ENCODE measurements at places on chromosomes 2 and 18. TPM values are rescaled to one million over a fixed set of nuclear protein-coding genes. Genes with fewer than 3 reads are reported as not detected.
A peak's percentile ranks its signal among the peaks of the same experiment; 100 is the strongest.

DNA sequence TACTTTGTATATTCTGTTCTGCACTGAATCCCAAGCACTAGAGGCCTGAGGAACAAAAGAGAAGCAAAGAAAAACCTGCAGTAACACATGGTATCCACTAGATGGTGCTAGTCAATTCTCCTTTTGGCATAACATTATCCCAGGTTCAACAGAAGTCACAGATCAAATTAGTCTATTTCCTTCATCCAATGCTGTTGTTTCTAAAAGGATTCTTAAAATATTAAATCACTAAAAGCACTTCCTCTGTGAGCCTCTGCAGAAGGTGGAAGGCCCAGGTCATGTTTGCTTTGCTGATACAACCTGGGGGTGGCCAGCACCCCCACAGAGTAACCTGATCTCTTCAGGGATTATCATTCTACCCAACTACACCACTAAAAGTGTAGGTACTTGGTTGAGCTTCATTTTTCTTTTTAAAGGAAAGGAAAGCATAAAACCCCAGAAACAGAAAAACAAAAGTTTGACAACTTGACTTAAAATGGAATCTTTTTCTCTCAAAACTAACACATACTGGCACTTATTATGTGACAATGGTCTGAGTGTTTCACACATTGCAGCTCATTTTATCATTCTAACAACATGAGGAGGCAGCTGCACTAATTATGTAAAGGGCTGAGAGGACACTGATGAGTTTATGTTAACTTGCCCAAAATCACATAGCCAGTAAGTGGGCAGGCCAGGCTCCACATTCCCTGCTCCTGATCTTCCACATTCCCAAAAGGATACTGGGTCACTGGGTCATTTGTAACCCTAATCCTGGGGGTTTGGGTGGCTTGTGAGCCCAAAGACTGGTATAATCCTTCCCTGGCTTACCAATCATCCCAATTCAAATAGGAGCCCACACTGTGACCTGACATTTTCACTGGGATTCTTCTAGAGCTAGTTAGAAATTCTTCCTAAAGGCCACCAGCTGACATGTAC lies 66.8 kb upstream of the DNER start:
- DNase-seq: no peak

DNA sequence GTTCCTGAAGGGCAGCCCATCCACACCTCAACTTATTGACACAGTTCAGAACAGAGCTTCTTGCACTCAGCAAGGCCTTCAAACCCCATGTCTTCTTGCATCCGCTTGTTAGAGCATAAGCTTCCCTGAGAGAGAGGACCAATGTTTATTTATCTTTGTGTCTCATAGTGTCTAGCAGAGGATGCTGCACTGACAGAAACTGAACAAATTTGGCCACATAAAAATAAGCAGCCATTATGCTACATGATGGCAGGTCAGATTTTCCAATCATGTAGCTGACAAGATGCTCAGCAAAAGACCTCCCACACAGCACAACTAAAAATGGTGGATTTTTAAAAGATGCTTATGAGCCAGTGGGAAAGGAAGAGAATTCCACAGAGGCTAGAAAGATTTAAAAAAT lies 38.1 kb upstream of the SIGLEC15 start:
- DNase-seq: no peak

DNA sequence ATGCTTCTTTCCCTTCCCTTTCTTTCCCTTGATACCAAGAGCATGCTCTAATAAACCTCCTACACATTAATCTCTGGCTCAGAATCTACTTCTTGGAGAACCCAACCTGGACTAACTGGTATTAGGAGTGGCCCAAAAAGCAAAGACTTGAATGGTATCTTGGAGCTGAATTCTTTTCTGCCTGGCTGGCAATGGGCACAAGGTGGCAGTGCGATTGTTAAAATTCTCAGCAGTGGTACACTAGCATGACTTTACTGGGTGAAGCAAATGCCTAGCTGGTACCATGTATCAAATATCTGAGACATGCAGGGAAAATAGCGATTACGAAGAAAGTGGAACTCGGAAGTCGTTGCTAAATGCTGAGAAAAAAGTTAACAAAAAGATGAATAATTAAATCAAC lies 376.1 kb downstream of the XIRP2 start:
- no peak for DNase-seq

- no peak for DNase-seq
Observed at GRCh38 chr2:193895226-193895625, 1700.5 kb upstream of the TMEFF2 start.

DNA sequence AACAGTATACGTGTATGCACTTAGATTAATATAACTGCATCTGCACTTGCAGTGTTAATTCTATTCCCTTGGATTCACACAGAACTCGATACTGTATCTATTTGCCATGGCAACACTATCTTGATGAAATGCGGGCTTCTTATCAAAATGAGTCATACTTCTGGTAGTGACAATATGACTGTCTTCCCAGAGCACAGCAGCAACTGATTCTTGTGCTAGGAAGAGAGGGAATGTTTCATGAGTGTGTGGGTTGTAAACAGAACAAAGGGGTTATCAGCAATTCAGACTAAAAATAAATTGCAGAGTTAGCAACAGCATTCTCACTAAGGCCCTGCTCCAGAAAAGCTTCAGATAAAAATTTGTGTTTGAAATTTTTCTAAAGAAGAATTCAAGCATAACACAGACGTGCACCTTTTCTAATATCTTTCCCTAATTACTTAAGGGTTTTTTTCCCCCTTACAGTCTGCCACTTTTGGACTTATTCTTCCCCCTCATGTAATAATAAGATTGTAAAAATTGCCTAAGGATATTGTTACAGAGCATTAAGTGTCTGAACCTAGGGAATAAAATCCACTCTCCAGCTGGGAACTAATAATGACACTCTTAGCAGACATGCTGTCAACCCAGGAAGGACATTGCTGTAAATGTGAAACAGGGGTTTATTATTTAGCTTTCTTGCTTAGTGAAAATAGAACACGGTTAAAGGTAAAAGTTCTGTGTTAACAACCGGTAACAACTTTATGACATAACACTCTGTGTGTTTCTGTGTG lies 99.9 kb upstream of the SLC38A11 start:
- DNase-seq: no peak

- DNase-seq: no peak
Observed at GRCh38 chr2:163364736-163365135, 371.1 kb downstream of the FIGN start.

GRCh38 chr2:145906354-145906753 lies 1386.4 kb upstream of the ZEB2 start:
- peak; percentile 25 for DNase-seq

GRCh38 chr18:9474108-9474982 lies 968 bp upstream of the RALBP1 start:
- DNase-seq: peak; percentile 48

DNA sequence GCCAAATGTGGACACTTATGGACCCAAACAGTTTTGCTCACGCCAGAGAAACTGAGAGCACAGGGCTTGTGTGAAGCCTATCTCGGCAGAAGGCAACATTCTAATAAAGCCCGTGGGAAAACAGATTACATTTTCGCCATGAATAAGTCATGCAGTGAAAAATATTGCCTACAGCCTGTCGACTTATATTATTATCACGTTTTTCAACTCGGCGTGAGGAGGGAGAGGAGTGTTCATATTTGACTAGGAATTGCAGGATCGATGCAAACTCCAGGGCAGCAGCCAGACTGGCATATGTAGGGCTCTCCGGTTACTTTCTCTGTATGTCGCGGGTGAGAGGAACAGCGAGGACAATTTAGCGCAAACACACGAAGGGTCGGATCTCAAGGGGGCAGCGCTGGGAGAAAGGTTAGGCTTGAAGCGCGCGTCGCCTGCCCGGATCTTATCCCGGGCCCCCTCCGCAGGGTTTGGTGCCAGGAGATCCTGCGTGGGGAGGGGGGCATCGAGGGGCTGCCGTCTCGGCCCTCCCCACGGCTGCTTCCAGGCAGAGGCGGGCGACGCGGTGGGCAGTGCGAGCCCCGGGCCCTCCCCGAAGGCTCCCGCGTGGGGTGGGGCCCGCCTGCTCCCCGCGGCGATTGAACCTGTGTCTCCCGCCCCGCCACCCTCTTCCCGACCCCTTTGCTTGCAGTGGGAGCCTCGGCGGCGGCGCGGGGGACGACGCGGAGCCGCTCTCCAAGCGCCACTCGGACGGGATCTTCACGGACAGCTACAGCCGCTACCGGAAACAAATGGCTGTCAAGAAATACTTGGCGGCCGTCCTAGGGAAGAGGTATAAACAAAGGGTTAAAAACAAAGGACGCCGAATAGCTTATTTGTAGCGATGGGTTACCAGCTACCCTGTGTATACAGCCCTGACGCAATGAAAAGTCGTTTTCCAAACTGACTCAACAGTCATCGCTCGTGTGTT lies 4.4 kb downstream of the ADCYAP1 start:
- no peak for DNase-seq

DNA sequence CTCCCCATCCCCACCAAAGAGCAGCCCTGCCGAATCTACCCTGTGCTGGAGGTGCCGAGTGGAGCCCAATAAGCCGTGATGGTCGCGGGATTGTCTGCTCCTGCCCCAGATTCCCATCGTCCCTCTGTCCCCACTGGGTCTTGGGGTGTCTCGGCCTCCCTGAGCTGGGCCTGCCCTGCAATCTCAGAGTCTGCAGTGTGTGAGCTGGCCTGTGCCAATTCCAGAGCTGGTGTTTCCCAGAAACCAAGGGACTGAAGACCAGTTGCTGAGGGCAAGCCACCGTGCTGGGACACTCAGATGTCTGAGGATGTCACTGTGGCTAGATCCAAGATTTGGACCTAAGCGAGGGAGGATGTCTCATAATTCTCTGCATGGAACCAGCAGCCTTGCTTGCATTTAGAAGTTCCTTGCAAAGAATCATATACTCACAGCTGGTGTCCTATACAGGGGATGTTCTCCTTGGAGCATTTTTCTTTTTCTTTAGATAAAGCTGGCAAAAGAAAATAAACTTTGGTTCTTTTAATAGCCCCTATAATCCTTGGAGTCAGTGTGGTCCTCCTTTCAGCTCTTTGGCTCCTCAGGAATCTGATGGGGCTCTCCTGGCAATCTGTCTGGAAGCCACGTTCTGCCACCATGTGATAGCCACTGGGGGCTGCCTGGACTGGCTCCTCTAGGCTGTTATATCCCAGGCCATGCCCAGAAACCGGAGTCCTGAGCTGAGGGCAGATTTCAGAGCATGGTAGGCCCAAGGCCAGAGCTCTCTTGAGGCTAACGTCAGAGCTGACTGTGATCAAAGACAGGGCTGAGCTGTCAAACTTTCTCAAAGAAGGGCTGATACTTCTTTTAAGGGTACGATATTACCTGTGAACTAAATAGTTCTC lies 140.1 kb upstream of the HAAO start:
- no peak for DNase-seq

GRCh38 chr18:44789710-44790109 lies 109.0 kb downstream of the SETBP1 start:
- no peak for DNase-seq

DNA sequence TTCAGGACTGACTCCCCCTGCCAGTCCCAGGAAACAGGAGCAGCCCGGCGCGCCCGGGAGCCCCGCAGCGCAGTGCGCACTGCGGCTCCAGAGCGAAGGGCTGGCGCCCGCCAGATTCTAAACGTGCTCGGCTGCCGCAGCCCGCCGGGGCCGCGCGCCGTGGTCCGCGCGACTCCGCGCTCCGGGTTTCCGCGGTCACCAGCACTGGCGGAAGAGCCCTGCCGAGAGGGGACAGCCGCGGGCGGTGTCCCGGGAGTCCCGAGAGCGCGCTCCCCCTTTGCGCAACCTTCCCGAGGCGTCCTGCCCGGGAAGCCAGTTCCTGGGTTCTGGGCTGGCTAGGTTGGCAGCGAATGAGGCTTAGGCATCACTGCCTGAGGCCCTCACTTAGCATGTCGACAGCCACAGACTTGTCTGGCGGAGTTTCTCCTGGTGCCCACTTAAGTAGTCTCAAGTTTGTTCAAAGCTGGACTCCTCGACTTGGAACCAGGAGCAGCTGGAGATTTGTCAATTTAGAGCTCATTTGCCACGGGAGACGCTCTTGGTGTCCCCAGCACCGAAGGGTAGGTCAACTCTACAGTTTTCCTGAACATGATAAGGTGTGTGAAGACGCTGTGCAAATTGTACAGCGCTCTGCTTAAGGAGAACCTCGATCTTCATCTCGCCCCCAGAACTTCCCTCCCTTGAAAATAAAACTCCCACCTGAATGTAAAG lies 1.5 kb upstream of the VSNL1 start:
- peak; percentile 75 for DNase-seq

The INPP5D gene
- 7.1 TPM for total RNA-seq

The HOXD9 gene
- not detected for total RNA-seq

The RAX gene
- total RNA-seq: 0.52 TPM

The POTEJ gene
- total RNA-seq: not detected

The LIPG gene
- total RNA-seq: 11.8 TPM

The NPC1 gene
- 36.4 TPM for total RNA-seq

The FBLN7 gene
- total RNA-seq: 0.30 TPM

All from H1 (cell line).